ENCODE measurements at places on chromosomes 6 and 20.

DNA sequence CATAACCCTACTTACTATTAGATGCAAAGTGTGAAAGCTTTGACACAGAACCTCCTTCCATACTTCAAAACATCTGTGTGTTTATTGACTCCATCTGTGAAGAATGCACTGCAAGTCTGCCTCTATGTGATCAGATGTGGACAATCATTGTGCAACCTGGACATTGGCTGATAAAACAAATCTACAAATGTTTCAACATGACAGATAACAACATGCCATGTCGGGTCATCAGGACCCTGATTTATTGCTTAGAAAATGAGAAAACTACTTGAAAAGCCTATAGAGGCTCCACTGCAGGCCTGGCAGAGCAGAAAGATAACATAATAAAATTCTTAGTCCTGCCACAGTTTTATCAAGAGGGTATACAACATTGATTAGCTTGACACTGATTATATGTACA is 1286.4 kb downstream of the GRIK2 start:
- DNase-seq: no peak

GRCh38 chr6:93272896-93273295 is 146.5 kb downstream of the EPHA7 start:
- no peak for DNase-seq

GRCh38 chr20:21507400-21508229 is 6.2 kb downstream of the NKX2-2 start:
- DNase-seq: peak; percentile 31

DNA sequence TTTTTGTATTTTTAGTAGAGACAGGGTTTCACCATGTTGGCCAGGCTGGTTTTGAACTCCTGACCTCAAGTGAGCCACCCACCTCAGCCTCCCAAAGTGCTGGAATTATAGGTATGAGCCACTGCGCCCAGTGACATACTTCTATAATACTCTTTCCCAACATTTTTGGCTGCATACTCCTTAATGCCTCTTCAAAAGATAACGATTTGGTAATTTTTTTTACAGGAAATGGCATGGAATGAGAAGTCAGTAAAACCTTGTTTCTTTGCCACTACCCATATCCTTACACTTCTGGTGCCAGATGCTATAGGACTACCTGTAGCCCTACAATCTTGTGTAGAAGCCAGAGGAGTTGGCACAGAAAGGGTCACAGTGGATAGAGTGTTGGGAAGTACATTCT is 41.4 kb upstream of the SGK1 start:
- DNase-seq: no peak

- DNase-seq: no peak
Observed at GRCh38 chr6:136158971-136159370, 91.1 kb downstream of the MTFR2 start.
